ENCODE measurements at places on chromosomes 2 and 18.

DNA sequence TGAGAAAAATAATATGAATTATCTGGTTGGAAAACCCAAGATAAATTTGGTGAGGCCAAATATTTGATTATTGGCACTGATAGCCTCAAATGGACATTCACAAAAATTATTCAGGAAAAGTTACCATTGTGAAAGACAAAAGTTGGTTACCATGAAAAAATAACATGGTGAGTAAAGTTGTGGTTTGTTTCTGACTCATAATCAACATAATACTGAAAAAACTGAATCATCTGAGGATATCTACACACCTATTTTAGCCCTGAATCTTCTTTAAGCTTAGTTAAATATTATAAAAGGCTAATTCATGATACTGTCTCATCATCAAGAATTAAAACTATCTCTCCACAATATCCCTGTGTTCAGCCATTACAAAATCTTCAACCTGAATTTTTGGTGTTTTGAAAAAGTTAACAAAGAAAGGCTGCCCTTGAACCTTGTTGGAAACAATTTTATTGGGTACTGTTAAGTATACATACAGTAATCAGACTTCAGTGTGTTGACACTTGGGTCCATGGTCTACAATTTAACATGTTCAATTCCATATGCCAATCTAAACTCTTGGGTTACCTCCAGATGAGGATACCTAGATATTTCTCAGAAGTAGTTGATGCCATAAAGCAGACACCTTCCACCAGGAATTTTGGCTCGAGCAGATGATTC, 607.5 kb upstream of the SLC39A10 start:
- no peak for DNase-seq

- DNase-seq: no peak
These were observed 1247.1 kb upstream of the NXPH2 start for GRCh38 chr2:140027320-140027719.

DNA sequence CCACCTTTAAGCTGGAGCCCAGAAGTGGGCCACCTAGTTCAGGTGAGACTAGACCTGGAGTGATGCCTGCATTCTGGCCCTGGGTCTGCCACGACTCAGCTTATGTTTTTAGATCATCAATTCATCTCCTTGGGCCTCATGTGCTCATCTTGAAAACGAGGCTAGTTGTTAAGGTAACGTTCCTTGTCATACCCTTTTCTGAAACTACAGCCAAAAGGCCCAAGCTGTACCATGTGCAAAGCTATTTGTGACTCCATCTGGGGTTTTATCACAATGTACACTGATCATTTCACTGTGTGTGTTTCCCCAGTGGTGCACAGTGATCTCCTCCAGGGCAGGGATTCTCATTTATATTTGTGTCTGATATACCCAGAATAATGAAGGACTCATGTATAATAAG, 138.4 kb upstream of the COPS8 start:
- DNase-seq: no peak

- no peak for DNase-seq
These were observed 481.9 kb upstream of the SPRED2 start for GRCh38 chr2:65914244-65914786.

DNA sequence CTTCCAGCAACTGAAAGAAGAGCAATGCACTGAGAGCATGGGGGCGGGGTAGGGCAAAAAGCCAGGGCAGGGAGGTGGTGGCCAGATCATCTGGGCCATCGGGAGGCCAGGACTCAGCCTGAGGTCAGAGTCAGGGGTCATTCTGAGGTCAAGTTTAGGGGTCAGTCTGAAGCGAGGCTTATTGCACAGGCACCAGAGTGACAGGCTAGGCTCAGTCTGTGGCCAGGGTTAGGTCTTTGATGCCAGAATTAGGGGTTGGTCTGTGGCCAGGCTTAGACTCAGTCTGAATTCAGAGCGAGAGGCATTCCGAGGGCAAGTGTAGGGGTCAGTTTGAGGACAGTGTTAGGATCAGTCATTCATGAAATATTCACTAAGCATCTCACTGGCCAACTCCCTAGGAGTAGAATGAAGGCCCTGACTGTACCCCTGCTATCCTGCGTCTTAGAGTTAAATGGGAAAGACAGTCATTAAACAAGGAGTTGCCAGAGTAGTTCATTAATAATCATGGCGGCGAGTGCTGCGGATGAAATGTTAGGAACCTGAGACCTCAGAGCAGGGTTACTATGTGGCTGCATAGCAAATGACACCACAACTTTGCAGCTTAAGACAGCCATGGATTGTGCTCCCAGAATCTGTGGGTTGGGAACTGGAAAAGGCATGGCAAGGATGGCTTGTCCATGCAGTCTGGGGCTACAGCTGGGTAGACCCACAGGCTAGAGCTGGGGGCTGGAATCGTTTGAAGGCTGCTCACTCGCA, 198.7 kb downstream of the CYP26B1 start:
- DNase-seq: no peak

GRCh38 chr2:120108049-120108448, 95.2 kb downstream of the EPB41L5 start:
- peak; percentile 67 for DNase-seq

- no peak for DNase-seq
These were observed 15.6 kb upstream of the INO80C start for GRCh38 chr18:35513181-35513936.

GRCh38 chr2:67579216-67579615, 182.1 kb downstream of the ETAA1 start:
- DNase-seq: no peak
